ENCODE measurements at places on chromosomes 12 and 14. TPM values are rescaled to one million over a fixed set of nuclear protein-coding genes. Genes with fewer than 3 reads are reported as not detected.

The GLIPR1L1 gene
- total RNA-seq = not detected

The RERGL gene
- 0.51 TPM for total RNA-seq

The TAS2R8 gene
- total RNA-seq = not detected

The KLRB1 gene
- not detected for total RNA-seq

The FAIM2 gene
- total RNA-seq = 2.8 TPM

The SLCO1B1 gene
- not detected for total RNA-seq

The CDKN3 gene
- total RNA-seq = 20.1 TPM

DNA sequence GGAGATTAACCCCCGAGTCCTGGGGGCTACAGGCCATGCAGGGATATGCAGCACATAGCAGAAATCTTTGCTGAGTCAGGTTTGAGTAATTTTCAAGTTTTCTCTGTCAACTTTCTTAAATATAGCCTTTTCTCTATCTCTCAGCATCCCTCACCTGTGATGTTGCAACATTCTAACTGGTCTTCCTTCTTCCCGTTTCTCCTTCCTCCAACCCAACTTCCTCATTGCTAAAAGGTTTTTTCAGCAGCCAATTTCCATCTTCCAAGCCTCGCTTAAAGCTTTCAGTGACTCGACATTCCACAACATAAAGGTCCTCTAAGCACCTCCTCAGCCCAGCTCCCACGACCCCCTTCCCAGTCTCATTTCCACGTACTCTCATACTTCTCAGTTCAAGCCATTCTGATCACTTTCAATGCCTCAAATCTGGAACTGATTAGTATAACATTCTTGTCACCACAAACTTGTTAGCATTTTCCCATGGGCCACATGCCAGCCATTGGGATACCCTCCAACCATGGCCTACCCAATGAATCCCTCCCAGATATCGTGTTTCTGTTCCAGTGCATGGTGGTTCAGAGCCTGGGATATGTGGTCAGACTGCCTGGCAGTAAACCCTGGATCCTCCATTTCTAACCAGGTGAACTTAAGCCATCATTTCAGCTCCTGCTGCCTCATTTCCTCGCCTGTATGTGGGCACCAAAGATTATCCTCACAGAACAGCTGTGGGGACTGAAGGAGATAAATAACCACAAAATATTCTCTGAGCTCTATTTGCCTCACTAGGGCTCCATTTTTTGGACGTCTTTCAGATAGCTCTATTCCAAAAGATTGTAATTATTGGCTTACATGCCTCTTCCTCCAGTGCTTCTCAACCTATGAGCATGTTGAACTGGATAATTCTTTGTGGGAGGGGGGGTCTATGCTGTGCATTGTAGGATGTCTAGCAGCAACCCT lies 65.8 kb downstream of the KCNK10 start:
- DNase-seq = no peak

DNA sequence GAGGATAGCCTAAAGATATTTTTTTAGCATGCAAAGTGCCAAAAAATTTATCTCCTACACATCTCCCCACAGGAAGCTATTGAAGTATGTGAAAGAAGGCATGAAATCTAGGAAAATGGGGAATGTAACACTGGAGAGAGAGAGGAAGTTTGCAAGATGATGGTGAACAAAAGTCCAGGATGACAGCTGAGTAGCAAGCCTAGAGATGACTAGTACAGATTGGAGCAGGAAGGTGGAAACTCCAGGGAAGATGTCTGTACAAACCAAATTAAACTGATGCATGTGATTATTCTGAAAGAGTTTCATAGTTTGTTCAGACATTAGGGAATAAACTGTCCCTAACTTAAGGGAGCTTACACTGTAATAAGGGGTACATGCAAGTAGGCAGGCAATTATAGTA lies 99.3 kb downstream of the RAD51B start:
- no peak for DNase-seq

GRCh38 chr14:53515276-53515675 lies 362.2 kb upstream of the DDHD1 start:
- DNase-seq = no peak

DNA sequence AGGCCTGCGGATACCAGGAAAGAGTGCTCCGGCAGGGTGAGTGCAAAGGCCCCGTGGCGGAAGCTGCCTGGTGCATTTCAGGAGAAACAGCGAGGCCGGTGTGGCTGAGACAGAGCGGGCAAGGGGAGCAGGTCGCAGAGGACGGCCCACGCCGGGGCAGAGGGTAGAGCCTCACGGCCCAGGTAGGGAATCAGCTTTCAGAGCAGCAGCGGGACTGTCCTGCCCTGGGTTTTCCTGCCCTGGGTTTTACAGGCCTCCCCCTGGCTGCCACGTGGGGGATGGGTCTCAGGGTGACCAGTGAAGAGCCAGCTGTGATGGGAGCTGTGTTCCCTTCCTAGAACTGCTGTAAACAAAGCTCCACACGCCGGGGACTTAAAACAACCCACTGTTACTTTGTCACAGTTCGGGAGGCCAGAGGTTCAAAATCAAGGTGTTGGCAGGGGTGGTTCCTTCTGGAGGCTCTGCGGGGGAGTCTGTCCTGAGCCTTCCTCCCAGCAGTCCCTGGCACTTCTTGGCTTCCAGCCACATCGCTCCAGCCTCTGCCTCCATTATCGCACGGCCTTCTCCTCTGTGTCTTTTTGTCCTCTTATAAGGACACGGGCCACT lies 10.4 kb downstream of the NCOR2 start:
- no peak for DNase-seq

GRCh38 chr14:91961297-91962220 lies 14.1 kb upstream of the FBLN5 start:
- no peak for DNase-seq

GRCh38 chr12:51393676-51394545 lies 2.7 kb upstream of the GALNT6 start:
- peak; percentile 98 for DNase-seq

DNA sequence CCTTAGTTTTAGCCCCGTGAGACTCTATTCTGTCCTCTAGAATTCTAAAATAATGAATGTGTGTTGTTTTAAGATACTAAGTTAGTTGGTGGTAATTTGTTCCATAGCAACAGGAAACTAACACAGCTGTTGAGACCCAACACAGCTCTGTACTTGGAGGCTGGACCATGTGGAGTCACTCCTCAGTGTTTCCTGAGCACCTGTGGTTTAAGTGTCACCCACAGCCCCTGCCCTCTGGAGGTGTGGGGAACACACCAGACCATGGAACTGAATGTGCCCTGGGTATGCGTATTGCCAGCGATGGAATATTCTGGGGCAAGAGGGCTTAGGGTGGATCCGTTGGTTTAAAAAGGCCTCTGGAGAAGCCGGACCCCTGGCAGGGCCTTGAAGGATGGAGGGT lies 16.6 kb upstream of the GPR68 start:
- no peak for DNase-seq

GRCh38 chr12:126648074-126648473 lies 1582.8 kb downstream of the AACS start:
- no peak for DNase-seq

DNA sequence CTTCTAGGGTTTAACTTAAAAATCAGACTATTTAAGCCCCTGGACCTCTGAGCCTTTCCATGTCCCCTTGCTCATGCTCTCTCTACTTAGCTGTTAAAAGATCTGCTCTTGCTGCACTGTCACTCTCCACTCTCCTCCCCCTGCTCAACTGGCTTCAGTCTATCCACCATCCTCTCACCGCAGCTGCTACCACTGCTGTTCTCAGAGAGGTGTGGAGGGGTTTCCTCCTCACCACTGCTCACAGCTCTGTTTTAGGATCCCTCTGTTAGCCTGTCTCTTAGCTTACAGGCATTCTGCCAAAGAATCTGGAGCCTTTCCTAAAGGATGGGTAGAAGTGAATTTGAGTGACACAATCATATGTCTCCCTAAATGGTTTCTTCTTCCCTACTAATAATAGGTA lies 43.7 kb upstream of the ATP2B1 start:
- no peak for DNase-seq

GRCh38 chr14:31477248-31477647 lies 10.6 kb downstream of the GPR33 start:
- DNase-seq = no peak

- DNase-seq = no peak
Observed at GRCh38 chr14:68042586-68043210, 223.1 kb downstream of the RAD51B start.

DNA sequence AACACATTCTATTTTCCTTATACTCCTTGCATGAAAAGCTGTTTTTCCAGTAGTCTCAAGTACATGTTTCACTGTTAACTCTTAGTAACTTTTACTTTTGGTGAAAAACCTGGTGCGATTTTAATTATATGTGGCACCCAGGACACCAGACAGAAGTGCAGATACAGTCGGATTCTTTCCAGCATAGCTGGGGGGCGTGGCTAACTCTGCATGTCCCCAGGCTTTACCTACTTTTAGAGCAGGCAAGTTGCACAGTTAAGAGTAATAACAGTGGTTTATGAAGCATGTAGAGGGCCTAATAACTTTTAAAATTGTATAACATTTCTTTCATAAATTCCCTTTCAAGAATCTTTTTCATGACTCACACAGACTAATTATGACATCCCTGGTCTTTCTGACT lies 70.7 kb downstream of the HSD17B6 start:
- peak; percentile 7 for DNase-seq

DNA sequence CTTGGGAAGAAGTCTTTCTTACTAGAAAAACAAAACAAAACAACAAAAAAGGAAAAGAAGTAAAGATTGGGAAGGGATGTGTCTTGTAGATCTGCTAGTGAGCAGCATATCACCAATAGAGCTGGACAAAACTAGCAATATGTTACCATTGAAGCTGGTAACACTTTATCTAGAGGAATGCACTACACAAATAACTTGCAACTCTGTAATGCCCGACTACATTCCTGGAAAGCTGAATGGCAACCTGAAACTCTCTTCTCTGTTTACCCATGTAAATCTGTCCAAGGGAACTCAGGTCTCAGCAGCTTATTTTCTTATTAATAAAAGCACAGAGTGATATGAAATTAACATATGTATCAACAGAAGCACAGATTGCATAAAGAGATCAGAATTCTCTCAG lies 624.4 kb downstream of the KCNH5 start:
- DNase-seq = no peak

DNA sequence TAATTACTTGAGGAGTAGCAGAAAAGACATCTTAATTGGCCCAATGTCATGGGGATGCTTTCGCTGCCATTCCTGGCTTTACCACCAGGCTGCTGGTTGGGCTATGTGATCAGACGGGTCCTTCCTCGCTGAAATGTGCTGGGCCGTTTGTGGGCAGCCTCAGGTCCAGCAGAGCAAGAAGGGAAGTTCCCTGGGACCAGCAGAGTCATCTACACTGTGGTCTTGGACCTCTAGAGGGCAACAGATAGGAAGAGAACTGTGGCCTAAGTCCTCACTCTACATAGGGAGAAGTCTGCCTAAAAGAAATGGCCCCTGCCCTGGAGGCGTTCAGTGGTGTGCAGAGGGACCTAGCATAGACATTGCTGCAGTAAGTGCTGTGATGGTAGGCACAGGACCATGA lies 10.9 kb downstream of the EVL start:
- DNase-seq = peak; percentile 51

GRCh38 chr12:94186278-94187241 lies 38.2 kb downstream of the PLXNC1 start:
- no peak for DNase-seq

GRCh38 chr14:90456551-90456950 lies 59.7 kb downstream of the CALM1 start:
- no peak for DNase-seq

DNA sequence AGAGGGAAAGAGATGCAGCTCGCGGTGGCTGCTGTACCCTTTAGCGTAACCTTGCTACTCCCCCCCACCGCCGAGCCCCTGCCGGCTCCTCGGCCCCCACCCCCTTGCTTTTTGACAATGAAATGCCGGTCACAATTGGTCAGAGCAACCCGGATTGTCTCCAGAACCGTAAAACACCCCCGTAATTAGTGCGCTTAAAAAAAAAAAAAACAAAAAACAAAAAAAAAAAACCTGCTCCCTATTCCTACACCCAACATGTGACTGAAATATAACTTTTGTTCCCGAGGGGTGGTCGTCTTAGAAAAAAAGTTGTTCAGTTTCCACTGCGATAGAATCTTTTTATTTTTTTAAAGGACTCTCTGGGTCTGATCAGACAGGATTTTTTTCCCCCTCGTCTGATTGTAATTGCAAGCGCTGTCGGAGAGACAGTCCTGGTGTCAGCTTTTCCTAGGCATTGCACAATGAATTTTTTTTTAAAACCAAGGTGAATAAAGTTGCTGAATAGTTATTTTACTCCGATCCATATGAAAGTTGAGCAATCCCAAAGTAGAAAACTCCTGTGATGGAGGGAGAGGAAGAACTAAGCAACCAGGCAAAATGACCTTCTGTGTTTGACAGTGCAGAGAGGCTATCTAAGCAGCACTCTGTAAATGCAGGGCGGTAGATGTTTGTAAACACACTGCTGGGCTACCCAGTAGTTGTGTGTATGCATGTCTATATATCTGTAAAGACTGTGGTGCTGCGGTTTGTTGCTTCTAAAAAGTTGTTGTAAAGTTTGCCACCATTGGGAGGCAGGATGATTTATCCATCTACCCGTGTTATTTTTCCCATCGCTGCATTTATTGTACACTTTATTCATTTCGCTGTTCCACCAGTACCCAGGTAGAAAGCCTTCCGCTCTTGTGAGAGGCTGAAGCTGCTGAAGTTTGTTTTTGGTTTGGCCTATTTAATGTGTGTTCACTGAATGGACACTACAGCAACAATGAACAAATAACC lies 1.1 kb downstream of the ETV6 start:
- DNase-seq = peak; percentile 53

DNA sequence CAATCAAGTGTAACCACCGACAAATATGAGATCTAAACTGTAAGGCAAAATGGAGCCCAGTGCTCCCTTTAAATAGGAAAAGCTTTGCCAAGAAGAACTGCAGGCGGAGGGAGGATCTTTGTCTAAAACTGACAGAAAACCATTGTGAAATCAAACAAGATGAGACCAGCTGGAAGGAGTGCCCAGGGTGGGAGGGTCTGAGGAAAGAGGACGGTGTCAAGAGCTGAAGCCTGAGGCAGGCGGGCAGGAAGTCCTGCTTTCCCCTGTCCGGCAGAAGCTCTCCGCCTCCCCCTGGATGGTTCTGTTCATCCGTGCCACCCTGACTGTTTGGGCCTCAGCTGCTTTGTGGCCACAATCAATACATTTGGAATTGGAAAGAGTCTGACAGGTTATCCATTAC lies 37.5 kb downstream of the CDC42BPB start:
- no peak for DNase-seq

- no peak for DNase-seq
Observed at GRCh38 chr12:38155526-38156496, 160.8 kb upstream of the ALG10B start.

- no peak for DNase-seq
Observed at GRCh38 chr12:97336900-97337751, 125.5 kb upstream of the RMST start.

- DNase-seq = peak; percentile 80
Observed at GRCh38 chr14:74085047-74085637, 386 bp downstream of the LIN52 start.

Data from GM23248 (cell line).